NCI-H510A (cell line): ENCODE measurements at places on chromosomes 2 and 18.
A peak's percentile ranks its signal among the peaks of the same experiment; 100 is the strongest.

DNA sequence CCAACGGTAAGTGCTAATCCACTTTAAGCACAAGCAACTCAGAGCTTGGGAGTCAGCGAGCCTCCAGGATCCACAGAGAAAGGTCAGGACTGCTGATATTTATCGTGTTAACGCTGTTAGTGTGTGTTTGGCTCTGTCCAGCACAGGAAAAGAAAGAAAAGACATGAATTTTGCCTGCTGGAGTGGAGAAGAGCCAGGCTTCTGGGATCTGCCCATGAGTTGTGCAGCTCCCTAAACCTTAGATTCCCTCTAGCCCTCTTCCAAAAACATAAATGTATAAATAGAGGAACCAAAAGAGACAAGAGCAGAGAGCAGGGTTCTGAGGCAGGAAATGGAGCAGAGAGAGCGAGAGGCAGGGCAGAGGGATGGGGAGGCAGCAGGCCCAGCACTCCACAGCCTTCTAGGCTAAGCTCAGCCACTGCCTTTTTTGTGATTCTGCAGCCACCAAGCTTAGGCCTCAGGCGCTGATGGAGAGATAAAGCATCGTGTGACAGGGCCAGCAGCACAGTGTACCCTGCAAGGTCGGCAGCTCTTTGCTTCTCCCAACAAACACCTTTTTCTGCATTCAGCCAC lies 14.5 kb upstream of the MAT2A start:
- no peak for DNase-seq

DNA sequence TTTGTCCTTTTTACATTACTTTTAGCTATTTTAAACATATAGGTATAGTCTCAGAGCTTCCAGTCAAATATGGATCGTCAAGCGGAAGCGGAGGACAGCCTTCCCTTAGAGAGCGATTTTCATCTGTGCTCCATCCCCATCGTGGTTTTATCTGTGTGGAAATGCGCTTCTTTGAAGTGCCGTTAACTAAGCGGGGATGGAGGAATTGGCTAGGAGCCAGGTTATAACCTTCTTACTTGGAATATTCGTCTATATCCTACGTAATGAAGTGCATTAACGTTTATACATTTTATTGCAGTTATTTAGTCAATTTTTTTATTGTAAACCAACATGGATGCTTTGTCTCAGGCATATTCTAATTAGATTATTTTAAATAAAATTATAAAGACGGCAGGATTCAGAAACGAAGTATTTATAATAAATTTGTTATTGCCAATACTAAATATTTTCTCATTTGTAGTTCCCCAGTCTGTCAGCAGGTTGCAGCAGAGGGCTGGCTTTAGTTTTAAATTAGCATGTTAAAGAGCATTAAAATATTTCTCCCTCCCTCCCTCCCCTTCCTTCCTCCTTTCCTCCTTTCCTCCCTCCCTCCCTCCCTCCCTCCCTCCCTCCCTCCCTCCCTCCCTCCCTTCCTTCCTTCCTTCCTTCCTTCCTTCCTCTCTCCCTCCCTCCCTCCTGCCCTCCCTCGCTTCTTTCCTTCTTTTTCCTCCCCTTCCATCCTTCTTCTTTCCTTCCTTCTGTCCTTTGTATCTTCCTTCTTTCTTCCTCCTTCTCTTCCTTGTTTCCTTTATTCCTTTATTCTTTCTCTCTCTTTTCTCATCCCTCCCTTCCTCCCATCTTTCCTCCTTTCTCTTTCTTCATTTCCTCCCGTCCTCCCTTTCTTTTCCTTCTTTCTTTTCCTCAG lies 80.6 kb upstream of the DOCK10 start:
- DNase-seq: no peak

DNA sequence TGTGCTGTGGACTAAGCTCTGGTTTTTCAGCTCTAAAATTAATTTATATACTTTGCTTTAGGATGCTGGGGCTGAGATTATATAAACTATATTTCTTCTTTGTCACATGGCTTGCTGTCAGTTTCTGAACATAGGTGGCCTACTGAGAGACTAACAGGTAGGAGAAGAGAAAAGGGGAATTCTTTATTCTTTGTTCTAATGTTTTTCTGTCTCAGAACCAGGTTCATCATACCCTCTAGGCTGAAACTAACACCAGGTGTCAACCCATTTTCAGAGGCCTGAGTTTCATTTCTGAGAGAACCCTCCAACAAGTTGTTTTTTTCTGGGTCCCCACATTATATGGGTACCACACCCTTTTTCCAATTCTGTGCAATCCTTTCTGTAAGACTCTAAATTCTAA lies 843.6 kb downstream of the TRIB2 start:
- DNase-seq: no peak

- no peak for DNase-seq
Observed at GRCh38 chr2:104855221-104856085, 1.5 kb downstream of the POU3F3 start.

- DNase-seq: peak; percentile 27
Observed at GRCh38 chr18:80157708-80158343, 48.8 kb downstream of the ADNP2 start.

DNA sequence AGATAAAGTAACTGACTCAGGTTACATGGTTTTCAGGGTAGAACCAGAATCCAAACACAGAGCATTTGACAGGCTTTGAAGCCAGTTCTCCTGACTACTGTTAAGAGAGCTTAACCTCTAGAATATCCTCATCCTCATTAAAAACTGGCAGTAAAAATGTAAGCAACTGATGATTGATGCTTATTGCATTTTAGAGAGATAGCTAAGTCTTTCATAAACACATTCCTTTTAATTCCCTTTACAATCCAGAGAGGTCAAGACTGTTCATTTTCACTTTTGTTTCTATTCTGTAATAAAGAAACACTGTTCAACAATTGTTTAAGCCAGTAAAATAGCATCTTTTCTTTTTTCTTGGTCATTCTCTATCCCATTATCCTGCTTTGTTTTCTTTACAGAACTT lies 53.9 kb upstream of the RAB27B start:
- DNase-seq: no peak
